ENCODE measurements at places on chromosomes 3 and 15.

- DNase-seq, result no peak
- no peak overlapping the region for H3K4me3 ChIP-seq
- H3K4me1 ChIP-seq, result peaks cover 15% of the 10 kb centered on the region
- H3K36me3 ChIP-seq, result peaks cover 22% of the 10 kb centered on the region
- H3K27ac ChIP-seq, result no peak overlapping the region
- no peaks in the 10 kb centered on the region for H3K27me3 ChIP-seq
These were observed 7.4 kb upstream of the GSK3B start for GRCh38 chr3:120101624-120102023.

DNA sequence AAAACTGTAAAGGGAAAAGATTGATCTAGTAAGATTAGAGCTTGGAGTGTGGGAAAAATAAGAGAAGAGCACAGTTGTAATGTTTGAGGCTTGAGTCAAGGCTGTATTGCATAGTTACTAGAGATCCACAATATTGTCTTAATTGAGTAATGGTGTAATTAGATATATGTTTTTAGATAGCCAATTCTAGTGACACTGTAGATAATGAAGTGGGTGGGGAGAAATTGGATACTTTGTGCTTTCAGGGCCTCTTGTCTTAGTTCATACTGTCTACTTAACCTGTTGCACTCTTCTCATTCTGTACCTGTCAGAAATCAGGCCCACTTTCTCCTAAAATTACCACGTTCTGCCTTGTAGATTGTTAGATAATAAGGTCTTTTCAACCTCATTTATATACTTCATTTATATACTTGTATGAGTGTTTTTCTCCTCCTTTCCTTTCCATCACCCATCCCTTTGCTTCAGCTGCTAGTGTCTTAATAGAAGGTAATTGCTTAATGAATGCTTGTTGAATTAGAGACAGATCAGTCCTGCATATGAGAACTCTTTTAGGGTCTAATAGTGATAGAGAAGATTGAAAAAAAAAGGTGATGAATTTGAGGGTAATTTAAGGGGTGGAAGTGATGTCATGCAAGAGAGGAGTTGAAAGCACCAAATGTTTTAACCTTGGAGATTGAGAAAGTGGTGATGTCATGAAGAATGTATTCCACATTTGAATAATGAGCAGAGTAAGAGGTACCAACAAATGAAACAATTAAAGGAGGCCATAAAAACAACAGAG lies 32.0 kb downstream of the PIK3CA start:
- DNase-seq, result no peak
- H3K36me3 ChIP-seq, result no peaks in the 10 kb centered on the region
- no peak overlapping the region for H3K4me3 ChIP-seq
- H3K27ac ChIP-seq, result no peak overlapping the region
- H3K27me3 ChIP-seq, result no peaks in the 10 kb centered on the region

DNA sequence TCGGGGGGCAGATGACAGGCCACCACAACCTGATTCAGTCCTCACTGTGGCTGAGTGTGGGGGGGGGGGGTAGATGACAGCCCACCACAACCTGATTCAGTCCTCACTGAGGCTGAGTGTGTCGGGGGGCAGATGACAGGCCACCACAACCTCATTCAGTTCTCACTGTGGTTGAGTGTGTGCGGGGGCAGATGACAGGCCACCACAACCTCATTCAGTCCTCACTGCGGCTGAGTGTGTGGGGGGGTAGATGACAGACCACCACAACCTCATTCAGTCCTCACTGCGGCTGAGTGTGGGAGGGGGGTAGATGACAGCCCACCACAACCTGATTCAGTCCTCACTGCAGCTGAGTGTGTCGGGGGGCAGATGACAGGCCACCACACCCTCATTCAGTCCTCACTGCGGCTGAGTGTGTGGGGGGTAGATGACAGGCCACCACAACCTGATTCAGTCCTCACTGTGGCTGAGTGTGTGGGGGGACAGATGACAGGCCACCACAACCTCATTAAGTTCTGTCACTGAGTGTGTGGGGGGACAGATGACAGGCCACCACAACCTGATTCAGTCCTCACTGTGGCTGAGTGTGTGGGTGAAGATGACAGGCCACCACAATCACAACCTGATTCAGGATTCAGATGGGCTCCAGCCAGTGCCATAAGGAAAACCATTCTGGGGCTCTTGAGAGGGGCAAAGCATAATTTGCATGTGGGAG lies 16.9 kb downstream of the ZNF717 start:
- peaks cover 30% of the 10 kb centered on the region for H3K36me3 ChIP-seq
- H3K27me3 ChIP-seq, result no peaks in the 10 kb centered on the region
- no peaks in the 10 kb centered on the region for H3K4me1 ChIP-seq
- DNase-seq, result no peak
- H3K4me3 ChIP-seq, result no peak overlapping the region

DNA sequence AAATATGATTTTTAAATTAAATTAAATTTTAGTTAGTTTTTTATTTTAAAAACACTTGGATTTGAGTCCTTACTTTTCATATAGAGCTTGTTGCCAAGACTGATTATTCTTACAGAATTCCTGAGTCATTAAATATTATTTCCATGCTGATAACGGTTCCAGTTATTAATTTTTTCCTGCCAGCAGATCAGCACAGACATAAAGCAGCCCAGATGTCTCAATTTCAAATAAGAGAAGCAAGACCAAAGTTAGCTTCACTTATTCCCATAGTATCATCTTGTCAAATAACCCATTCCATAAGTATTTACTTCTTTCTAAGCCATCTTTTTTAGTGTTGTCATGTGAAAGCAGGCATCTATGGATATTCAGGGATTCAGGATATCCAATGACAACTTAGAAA lies 75.3 kb downstream of the SSR3 start:
- no peaks in the 10 kb centered on the region for H3K36me3 ChIP-seq
- H3K27ac ChIP-seq, result no peak overlapping the region
- no peak overlapping the region for H3K4me3 ChIP-seq

- H3K27ac ChIP-seq, result no peak overlapping the region
- H3K27me3 ChIP-seq, result peaks cover 27% of the 10 kb centered on the region
- H3K36me3 ChIP-seq, result peaks cover 10% of the 10 kb centered on the region
- H3K4me3 ChIP-seq, result no peak overlapping the region
These were observed 105.1 kb upstream of the TRPM1 start for GRCh38 chr15:31206386-31207181.

DNA sequence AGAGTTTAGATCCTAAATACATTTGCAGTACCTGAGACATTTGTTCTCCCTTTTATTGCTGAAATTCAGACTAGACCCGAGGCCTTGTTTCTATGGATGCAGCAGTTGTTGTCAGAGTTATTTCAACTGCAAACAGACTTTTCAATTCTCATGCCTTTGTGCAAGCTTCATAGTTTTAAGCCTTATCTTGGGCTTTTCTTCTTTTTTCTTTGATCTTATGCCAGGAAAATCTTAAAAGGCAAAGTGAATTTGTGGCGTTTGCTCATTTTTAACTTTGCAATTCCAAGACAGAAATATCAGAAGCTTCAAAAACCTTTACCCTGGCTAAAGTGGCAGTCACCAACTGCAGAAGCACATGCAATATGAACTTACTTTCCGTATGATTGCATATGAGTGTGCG lies 576.7 kb downstream of the DIPK2A start:
- H3K27me3 ChIP-seq, result no peaks in the 10 kb centered on the region
- H3K36me3 ChIP-seq, result no peaks in the 10 kb centered on the region
- H3K4me1 ChIP-seq, result no peaks in the 10 kb centered on the region
- no peak overlapping the region for H3K4me3 ChIP-seq
- no peak overlapping the region for H3K27ac ChIP-seq

Data from activated naive CD4-positive, alpha-beta T cell treated with anti-CD3 and anti-CD28 coated beads, Interleukin-2, amount 10 ng/mL, durations not matched to agents 7 days and 5 days (primary cell).